Stimulated activated CD8-positive, alpha-beta memory T cell treated with anti-CD3 and anti-CD28 coated beads, Interleukin-15, amount 100 ng/mL, for 4 hours (primary cell): ENCODE measurements at places on chromosomes 7 and 10.

GRCh38 chr10:114346176-114347031, 57.9 kb downstream of the AFAP1L2 start:
- no peak for DNase-seq

GRCh38 chr10:117652228-117653169, 110.0 kb downstream of the EMX2 start:
- no peak for DNase-seq

GRCh38 chr7:80618096-80618495, 20.3 kb upstream of the CD36 start:
- no peak for DNase-seq

DNA sequence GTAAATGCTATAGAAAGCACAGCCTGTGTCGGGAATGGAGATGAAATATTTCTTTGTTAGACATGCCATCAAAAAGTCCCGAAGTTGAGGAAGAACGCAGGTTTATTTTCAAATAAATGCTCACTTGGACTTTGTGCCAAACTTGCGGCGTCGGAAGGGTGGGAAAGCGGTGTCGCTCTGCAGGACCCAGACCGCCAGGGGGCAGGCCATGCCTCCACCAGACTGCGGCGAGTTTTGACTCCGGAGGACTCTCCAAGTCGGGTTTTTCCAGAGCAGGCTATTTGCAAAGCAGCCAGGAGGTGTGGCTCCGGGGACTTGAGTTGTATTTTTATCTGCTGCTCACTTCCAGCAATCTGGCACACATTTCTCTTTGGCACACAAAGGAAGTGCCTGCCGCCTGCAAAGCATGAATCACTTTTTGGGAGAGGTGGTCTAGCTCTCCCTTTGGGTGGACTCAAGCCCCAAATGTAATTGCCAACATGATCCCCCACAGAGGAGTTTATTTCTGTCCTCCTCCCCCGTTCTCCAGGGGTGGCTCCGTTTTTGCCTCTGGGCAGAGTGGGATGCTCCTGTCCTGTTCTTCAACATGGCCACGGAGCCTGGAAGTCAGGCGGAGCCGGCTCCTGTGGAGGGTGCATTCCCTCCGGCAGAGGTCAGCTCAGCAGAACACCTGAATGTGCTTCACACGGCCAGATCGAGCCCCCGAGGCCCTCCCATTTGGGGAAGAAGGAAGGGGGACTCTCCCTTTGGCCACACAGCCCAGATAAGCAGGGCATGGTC, 82.3 kb upstream of the GPR26 start:
- DNase-seq: no peak

GRCh38 chr7:159197066-159197975, 52.7 kb upstream of the VIPR2 start:
- DNase-seq: no peak

GRCh38 chr7:78333530-78334425, 535.2 kb downstream of the PHTF2 start:
- no peak for DNase-seq

DNA sequence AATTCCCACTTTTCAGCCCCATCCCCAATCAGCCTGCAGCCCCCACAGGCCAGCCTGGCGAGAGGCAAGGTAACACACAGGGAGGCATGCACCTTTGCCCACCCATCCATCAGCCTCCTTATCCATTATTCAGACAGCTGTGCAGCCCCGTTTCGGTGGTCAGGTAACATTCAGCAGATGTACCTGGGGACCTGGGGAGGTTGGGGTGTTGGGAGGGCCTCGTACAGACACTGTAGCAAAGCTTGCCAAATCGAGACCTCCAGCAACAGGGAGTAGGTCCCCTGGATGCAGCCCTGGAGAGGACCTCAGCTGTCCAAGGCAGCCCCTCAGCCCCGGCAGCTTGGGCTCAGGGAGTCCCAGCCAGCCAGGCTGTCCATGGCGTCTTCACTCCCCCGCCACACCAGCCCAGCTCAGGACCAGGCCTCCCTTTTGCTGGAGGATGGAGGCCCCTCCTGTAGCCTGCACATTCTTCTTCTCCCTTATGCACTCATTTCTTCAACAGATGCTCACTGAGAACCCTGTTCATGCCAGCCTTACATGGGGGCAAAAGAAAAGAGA, 8.5 kb upstream of the DRGX start:
- DNase-seq: no peak

- no peak for DNase-seq
Measured at GRCh38 chr7:79494046-79494445, 40.6 kb upstream of the MAGI2 start.

- peak; percentile 88 for DNase-seq
Measured at GRCh38 chr10:43362191-43362839, 9.1 kb upstream of the FXYD4 start.

DNA sequence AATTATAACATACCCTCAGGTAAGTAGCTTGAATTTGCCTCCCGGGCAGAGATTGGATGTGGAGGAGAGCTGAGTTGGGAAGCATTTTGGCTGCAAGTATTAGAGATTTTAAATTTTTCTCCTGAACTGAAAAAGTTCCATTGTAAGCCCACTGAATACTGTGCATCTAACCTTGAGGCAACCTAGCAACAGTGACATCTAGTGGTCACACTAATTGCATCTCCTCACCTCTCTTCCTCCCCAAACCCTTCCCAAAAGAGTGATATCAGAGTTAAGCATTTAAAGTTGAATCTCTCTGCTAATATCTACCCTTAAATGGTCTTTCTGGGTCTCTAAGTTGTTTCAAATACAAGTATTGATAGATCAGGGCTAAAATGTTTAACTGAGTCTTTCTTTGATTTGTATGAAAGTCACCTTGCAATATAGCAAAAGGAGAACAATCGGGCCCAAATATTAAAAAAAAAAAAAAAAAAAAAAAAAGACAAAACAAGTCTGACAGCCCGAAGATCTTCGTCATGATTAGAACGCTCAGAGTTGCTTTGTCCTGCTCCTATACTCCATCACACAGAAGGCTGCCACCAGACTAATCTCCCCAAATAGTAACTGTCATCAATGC, 40.4 kb upstream of the DLX5 start:
- DNase-seq: no peak

- no peak for DNase-seq
Measured at GRCh38 chr7:50315739-50316671, 11.5 kb downstream of the IKZF1 start.

DNA sequence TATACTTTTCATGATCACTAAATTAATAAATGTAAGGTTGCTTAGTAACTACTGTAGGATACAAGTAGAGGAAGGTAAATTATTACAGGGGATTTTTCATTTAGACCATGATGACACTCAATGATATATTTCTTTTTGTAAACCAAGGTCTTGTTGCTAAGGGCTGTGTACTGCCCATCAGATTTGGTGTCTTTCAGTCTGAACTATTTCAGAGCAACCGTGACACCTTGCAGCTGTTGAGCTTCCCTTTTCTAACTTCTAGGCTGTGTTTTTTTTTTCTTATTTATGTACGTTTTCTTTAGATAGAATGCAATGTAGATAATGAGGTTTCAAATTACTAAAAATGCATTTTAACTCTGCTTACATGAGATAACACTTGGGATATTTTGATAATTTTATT, 292.0 kb upstream of the MBL2 start:
- DNase-seq: no peak

DNA sequence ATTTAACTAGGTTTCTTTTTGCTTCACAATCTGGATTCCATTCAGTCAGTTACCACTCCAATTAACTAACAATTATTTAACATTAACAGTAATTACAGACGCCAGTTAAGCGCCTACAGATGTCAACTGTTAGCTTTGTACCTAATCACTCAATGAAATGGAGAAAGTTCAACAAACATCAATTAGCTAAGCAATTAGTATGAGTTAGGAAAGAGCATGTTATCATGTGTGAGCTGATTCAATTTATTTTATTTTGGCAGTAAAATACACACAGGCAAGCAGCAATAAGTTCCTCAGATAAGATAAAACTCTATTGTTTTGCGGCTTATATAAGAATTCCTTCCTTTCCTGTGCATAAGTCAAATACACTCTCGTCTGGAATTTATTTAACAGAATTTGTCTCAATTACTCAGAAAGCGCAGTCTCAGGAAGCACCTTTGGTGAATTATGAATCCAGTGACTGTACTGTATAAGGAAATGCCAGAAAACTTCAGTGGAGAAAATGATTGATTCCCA, 427.1 kb upstream of the GALNT17 start:
- DNase-seq: no peak

DNA sequence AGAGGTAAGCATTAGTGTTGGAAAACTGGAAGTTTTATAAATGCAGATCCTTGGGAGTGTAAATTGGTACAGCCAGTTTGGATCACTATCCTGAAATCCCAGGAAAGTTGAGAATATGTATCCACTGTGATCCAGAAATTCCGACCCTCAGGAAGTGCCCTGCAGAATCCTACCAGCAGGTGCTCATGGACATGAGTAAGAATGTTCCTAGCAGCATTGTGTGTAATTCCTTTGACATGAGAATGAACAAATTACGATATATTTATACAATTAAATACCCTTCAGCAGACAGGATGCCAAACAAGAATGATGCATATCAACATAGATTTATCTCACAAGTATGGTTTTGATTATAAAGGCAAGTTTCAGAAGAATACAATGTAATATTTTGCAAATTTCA, 181.6 kb downstream of the XPNPEP1 start:
- no peak for DNase-seq

GRCh38 chr10:103742824-103743223, 112.6 kb downstream of the SH3PXD2A start:
- DNase-seq: no peak

GRCh38 chr7:113562801-113563200, 356.0 kb downstream of the PPP1R3A start:
- no peak for DNase-seq

- DNase-seq: no peak
Measured at GRCh38 chr7:100763556-100764140, 30.3 kb downstream of the ZAN start.

DNA sequence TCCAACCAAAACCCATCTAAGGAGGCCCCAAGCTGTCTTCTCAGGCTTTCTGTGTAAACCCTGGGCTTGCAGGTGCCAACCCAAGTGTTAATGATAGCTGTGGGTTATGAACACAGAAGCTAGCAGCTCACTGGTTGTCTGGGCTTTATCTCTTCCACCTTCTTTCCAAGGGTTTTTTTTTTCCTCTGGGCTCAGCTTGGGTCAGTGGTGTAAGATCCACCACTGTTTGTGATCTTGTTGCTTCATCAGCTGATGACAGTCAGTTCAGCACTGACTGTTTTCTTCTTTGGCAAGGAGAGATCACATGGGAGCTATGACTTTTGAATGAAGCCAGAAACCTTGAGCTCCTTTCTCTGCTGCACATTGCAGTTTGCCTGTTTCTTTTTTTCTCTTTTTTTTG, 4.6 kb downstream of the GTPBP4 start:
- DNase-seq: no peak

GRCh38 chr7:84425702-84426259, 231.2 kb upstream of the SEMA3A start:
- DNase-seq: no peak

DNA sequence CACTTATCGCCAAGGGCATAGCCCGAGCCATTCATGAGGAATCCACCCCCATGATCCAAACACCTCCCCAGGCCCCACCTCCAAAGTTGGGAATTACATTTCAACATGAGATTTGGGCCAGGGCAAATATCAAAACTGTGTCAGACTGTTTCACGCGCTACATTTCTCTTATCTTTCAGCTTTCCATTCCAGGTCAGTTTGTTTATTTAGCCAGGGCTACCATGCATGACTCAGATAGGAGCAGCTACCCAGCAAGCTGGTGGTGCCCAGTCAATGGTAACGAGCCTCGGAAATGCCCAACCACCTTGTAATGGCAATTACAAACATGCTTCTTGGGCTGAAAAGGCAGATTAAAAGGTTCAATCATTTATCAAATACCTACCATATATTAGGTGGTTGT, 43.6 kb upstream of the BAMBI start:
- DNase-seq: no peak

- DNase-seq: no peak
Measured at GRCh38 chr7:158650821-158651225, 53.8 kb downstream of the NCAPG2 start.

DNA sequence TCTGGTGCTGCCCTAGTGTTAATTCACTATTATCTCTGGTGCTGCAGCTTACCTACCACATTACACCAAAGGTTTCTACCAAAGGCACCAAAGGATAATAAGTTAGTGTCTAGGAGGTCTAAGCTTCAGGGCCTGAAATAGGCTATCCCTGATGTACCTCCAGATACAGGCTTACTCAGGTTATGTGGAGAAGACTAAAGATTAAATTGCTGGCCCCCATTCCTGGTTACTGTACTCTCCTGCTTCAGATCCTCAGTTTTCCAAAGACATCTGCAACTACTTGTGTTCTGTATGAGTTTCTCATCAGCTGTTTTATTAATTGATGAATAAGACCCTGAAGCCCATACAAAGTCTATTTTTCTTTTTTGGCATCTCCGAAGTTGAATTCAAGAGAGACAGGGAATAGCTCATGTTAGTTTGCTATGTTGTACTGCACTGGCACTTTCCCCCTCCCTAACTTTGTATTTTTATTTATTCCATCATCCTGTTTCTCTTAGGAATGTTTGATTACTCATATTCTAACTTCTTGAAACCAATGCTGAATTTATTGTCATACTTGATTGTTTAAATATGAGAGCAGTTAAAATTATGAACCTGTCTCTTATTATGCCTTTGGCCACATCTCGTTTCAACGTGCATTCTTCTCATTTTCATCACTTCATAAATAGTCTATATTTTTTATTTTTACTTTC, 85.9 kb downstream of the PON1 start:
- DNase-seq: no peak

DNA sequence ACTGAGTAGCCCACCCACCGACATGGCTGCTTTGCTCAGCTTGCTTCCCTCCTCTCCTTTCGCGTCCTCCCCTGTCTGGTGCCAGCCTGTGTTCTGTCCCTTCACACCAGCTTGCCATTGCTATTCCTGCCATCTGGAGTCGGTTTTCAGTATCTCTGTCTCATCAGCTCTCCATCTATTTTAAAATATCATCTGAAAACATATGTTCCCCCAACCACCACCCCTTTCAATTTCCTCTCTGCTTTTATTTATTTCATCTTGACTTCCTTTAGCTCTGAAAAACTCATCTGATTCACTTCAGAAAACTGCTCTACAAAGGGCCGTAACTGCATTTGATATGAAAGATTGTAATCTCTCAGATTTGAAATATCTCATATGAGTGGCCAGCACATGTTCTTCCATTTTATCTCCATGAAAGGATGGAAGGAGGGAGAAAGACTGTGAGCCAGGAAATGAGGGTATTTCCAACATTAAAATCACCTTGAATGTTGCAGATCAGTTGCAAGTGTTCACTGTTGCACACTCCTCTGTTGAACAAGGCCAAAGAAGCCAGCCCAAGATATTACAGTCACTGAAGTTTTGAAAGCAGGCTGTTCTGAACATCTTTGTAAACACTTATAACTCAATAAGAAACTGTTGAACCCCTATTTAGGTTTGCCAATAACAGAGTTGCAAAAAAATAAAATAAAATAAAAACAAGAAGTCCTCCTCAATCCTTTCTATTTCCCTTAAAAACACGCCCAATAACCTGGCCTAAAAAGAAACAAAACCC, 202.4 kb upstream of the NEBL start:
- DNase-seq: no peak

- no peak for DNase-seq
Measured at GRCh38 chr10:675532-675931, 13.9 kb downstream of the DIP2C start.

GRCh38 chr10:5665373-5666007, 905 bp downstream of the ASB13 start:
- DNase-seq: no peak
